Pancreas (tissue), 10 donors: ENCODE measurements at places on chromosomes 5 and 9. TPM values are rescaled to one million over a fixed set of nuclear protein-coding genes. Genes with fewer than 3 reads are reported as not detected.

The THBS4 gene
- 3.7 TPM for total RNA-seq

The PTGES gene
- 1.2 TPM for total RNA-seq

The CER1 gene
- not detected for total RNA-seq

The RGS7BP gene
- total RNA-seq: 0.35 TPM

The ALDH1A1 gene
- total RNA-seq: 162 TPM
